ENCODE measurements at places on chromosomes 7 and 10.

DNA sequence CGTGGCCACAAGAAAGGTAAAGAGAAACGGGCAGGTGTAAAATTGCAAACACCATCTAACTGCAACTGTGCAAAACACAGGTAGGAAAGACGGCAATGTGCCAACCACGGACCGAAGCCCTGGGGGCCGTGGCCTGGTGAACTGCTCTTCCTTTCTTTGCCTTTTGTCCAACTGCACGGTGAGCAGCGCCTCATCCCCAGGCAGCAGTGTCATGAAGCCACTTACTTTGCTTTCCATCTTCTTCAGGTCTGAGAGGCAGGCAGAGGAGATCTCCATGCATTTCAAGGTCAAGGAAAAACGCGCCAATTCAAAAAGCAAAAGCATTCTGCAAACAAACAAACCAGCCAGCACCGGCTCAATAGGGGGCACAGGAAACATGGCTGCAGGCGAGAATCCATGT, 12.9 kb downstream of the CFAP46 start:
- no peak for DNase-seq

- peak; percentile 93 for DNase-seq
These were observed 26.5 kb upstream of the TRIL start for GRCh38 chr7:28984631-28985030.

DNA sequence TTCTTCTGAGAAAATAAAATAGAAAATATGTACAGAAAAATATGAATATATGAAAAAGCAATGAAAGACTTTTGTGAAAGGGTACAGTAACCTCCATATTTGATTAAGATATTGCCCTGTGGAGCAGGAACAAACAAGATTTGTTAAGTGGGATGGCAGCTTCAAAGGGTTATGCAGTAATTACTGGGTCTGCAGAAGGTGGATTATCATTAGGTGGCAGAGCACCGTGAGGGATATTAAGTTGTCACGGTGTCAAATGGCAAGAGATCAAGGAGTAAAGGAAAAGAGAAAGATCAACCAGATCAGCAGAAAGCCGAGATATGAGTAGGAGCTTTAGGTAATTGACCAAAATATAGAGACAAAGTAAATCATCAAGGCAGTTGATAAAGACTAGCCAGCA, 44.1 kb downstream of the DGKB start:
- DNase-seq: no peak

GRCh38 chr10:43249151-43249961, 17.5 kb downstream of the RASGEF1A start:
- DNase-seq: no peak

DNA sequence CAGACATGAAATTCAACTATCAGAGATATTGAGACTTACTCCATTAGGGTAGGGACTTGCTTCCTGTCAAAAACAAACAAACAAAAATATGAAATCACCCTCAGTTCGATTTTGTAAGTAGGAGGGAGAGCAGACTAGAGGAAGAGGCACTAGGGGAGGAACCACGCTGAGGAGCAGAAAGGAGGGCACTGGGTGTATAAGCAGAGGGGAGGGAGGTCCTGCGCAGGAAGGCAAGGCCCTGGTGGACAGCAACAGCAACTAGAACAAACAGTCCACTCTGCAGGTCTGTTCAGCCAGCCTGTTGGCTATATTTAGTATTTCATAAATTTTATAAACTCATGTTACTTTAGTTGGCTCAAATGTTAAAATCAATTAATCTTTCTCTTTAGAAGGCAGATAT, 937.1 kb upstream of the C7orf33 start:
- DNase-seq: no peak

GRCh38 chr10:26829810-26830515, 30.8 kb downstream of the ABI1 start:
- DNase-seq: no peak

DNA sequence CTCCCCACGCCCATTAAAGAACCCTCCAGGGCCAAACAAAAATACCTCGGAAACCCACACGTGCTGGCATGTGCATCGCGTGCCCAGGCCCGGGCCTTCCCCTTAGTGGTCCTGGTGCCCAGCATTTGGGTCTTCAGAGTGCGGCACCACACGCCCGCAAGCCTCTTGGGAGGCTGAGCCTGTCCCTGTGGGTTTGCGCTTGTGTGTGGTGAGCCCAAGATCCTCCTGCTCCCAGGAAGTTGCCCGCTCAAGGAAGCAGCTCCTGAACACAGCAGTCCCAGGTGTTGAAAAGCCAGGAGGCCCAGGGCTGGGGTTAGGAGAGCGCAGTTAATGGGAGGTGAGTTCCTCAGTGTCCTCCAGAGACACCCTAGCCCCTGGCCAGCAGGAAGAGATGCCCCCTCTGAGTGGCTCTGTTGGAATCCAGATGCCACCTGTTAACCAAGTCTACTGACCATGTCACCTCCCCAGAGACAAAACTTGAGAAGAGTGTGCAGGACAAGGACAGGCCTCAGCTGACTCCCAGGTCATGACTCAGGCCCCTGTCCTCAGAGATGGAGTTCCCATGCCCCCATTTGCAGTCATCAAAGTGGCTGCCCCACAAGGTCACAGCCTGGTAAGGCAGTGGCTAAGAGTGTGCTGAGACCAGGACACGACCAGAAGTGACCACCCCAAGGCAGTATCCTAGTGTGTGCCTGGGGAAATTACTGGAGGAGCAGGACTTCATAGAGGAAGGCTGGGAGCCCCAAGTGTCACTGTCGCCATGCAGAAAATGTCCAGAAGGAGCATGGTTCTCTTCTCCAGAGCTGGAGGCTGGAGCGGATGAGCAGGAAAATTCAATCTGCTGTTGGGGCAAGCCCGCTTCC, 5.2 kb downstream of the FZD9 start:
- DNase-seq: no peak

DNA sequence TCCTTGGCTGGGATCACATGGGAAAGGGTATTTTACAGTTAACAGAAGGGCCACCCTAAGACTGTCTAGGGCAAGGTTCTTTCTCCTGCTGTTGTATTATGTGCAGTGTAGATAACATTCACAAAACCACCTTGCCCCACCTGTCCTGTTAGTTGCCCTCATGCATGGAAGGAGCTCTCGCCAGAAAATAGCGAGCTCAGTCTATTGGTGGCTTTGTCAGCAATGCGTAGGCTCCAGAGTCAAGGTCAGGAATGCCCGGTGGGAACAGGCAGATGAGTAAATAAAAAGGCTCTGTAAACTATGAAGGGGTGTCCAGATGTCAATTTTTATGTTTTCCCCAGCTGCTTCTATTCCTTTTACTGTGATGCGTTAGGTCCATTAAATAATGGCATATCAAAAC, 107.1 kb upstream of the WDR11 start:
- DNase-seq: no peak

DNA sequence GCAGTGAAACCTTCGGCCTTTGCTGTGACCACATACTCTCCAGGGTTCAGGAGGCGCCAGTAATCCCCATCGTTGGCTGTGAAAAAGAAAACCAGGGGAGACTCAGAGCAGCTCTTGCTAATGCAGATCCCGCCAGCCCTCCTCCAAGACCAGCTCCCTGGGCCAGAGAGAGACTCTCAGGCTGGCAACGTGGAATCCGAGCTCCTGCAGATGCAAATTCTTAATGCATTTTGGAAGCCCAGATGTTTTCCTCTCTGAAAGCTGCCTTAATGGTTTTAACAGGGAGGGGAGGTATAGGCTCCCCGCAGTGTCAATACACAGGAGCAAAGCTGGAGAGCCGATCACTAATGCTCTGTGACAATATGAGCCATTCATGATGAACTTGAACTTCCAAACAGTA, 80.8 kb downstream of the GPR26 start:
- DNase-seq: no peak

- DNase-seq: peak; percentile 76
These were observed 2.3 kb downstream of the INPP5A start for GRCh38 chr10:132539894-132540293.

DNA sequence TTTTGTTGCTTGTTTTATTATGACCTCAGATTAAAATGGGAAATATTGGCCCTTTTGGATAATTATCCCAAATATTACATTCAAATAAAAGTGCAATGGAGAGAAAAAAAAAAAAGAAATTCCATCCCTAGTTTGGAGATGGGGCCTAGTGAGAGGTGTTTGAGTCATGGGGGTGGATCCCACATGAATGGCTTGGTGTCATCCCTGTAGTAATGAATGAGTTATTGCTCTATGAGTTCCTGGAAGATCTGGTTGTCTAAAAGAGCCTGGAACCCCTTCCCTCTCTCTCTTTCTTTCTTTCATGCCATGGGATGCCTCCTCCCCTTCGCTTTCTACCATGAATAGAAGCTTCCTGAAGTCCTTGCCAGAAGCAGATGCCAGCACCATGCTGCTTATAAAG, 44.3 kb downstream of the MSRB2 start:
- DNase-seq: no peak

DNA sequence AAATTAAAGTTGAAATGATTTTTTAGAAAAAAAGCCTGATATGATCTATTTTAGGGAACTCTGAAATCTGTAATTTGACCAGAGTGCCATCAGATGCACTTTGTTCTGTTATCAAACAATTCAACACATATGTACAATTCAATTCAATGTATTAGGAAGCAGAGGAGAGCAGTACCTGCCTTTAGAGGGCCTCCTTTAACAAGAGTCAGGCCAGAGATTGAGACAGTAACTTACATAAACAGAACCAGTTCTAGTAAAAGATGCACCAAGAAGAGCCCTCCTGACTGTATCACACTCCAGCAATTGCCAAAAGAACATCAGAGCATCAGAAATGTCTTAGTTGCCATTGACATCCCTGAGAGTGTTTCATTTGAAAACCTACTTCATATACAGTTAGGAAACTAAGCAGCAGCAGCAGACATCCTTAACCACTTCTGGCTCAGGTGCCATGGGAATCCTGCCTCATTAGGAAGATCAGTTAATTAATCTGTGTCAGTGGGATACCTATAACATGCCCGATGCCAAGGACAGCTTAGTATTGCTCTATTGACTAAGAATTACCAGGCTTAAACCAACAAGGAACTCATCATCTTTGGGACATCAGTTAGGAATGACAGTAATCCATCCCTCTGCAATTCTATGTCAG, 1222.6 kb upstream of the LRRN3 start:
- DNase-seq: no peak

DNA sequence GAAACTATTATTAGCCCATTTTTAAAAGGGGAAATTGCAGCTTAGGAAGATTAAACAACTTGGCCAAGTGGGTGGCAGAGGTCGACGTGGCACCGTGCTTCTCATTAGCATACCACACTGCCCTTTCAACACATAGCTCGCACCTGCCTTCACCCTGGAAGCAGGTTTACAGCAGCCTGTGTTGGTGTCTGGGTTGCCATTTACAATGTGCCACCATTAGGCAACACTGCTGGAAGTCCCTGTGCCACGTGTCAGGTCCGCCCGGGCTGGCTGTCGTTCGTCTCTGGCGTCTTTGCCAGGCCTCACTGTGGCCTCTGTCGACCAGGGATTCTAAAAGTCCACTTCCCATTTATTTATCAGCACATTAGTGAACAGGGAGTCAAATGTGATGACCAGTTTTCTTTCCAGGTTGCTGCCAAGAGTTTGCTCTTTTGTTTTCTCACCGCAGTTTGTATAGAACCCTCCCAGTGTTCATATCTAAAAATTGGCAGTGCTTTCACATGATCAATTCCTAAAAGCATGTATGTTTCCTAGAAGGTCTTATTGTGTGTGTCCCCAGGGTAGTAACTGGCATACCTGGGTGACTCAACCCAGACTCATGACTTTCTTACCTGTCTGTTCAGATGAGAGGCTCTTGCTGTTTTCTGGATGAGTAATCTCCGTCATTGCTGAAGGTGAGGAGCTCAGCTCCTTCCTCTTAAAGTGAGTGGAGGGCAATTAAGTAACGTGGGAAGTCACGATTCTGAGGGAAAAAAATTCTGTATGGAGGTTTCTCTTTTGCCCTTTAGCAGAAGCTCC, 9.2 kb downstream of the INSIG1 start:
- no peak for DNase-seq

Data from fibroblast of skin of right quadriceps (primary cell).